ENCODE measurements at places on chromosomes 11 and 22.

DNA sequence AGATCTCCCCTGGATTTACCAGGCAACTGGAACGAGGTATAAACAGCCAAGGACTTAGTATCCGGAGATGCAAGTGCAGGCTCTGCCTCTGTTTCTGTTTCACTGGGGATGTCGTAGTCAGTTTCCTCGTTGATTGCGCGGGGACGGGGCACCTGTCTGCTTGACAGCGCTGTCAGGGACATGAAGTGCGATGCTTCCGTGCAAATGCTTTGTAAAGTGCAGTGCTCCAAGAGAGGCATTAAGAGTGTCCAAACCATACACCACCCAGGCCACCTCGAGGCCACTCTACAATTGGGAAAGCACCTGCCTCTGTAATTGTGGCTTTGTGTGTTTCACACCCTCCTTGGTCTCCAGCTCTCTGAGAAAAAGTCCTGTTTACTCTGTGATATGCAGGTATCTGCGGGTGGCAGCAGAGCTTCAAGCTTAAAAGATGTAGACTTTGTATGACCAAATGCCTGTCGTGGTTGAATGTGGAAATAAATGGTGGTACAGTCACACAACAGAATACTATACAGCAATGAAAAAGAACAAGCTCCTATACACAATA, 18.6 kb upstream of the CD5 start:
- H3K4me3 ChIP-seq, result no peak overlapping the region
- no peak overlapping the region for H3K27ac ChIP-seq
- no peaks in the 10 kb centered on the region for H3K36me3 ChIP-seq
- H3K27me3 ChIP-seq, result no peaks in the 10 kb centered on the region
- no peaks in the 10 kb centered on the region for H3K4me1 ChIP-seq

GRCh38 chr11:9660886-9661285, 3.0 kb upstream of the SWAP70 start:
- H3K4me3 ChIP-seq, result no peak overlapping the region
- no peak for DNase-seq

GRCh38 chr11:122937983-122938382, 43.7 kb downstream of the BSX start:
- DNase-seq, result no peak
- no peak overlapping the region for H3K4me3 ChIP-seq
- no peaks in the 10 kb centered on the region for H3K36me3 ChIP-seq
- H3K4me1 ChIP-seq, result no peaks in the 10 kb centered on the region
- H3K27ac ChIP-seq, result no peak overlapping the region

GRCh38 chr11:108906826-108907225, 242.0 kb downstream of the DDX10 start:
- no peaks in the 10 kb centered on the region for H3K36me3 ChIP-seq
- H3K4me1 ChIP-seq, result peaks cover 23% of the 10 kb centered on the region
- peak overlapping the region; percentile 84 for H3K27ac ChIP-seq
- DNase-seq, result no peak
- no peak overlapping the region for H3K4me3 ChIP-seq

GRCh38 chr11:73188301-73188700, 29.8 kb upstream of the P2RY2 start:
- H3K36me3 ChIP-seq, result no peaks in the 10 kb centered on the region
- H3K27me3 ChIP-seq, result no peaks in the 10 kb centered on the region
- peaks cover 54% of the 10 kb centered on the region for H3K4me1 ChIP-seq
- peak overlapping the region; percentile 98 for H3K27ac ChIP-seq
- no peak for DNase-seq

DNA sequence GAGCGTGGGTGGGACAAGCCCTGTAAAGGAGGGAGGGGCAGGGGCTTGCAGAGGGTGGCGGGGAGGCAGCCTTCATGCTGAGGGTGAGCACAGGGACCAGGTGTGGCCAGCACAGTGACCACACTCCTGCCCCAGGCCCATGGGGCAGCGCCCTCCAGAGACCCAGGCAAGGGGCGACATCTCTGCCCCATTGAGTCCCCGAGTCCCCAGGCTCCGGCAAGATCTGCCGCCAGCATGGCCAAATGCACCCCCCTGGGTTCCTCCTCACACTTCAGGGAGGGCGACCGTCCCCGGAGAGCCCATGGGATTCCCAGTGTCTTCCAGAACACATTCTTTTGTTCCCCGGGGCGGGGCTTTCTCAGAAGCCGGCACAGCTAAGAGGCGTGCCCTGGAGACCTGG, 362.5 kb downstream of the TBC1D22A start:
- no peak overlapping the region for H3K27ac ChIP-seq
- H3K27me3 ChIP-seq, result no peaks in the 10 kb centered on the region
- no peaks in the 10 kb centered on the region for H3K36me3 ChIP-seq
- H3K4me3 ChIP-seq, result no peak overlapping the region

DNA sequence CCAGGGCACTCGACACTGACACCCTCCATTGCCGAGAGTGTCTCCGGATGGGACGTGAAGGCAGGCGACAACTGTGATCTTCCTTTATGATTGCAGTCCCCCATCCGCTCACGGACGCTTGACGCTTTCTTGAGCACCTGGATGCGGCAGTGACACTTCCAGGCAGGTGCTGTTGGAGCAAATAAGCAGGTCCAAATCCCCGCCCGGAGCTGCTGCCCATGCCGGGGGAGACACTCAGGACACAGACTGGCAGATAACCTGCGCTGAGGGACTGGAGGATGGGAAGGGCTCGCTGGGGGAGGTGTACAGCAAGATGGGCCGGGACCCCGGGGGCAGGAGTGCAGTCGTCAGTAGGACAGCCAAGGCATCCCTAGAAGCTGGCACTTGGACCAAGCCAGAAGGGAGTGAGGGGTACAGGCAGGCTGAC, 1403.5 kb downstream of the BRD1 start:
- no peaks in the 10 kb centered on the region for H3K27me3 ChIP-seq
- H3K36me3 ChIP-seq, result no peaks in the 10 kb centered on the region
- no peak for DNase-seq
- no peak overlapping the region for H3K27ac ChIP-seq
- H3K4me3 ChIP-seq, result no peak overlapping the region

GRCh38 chr11:34002420-34002819, 49.1 kb upstream of the CAPRIN1 start:
- H3K4me3 ChIP-seq, result no peak overlapping the region
- no peaks in the 10 kb centered on the region for H3K4me1 ChIP-seq
- DNase-seq, result no peak
- no peak overlapping the region for H3K27ac ChIP-seq
- H3K27me3 ChIP-seq, result no peaks in the 10 kb centered on the region
